ENCODE measurements at places on chromosomes 5 and 9. TPM values are rescaled to one million over a fixed set of nuclear protein-coding genes. Genes with fewer than 3 reads are reported as not detected.

SV2C gene
- not detected for total RNA-seq

CLIC3 gene
- total RNA-seq: not detected

CBY3 gene
- 0.71 TPM for total RNA-seq

SMARCA2 gene
- 94.0 TPM for total RNA-seq

GPX3 gene
- total RNA-seq: not detected

KCNV2 gene
- not detected for total RNA-seq

LCN9 gene
- not detected for total RNA-seq

GNG10 gene
- 15.4 TPM for total RNA-seq

DNA sequence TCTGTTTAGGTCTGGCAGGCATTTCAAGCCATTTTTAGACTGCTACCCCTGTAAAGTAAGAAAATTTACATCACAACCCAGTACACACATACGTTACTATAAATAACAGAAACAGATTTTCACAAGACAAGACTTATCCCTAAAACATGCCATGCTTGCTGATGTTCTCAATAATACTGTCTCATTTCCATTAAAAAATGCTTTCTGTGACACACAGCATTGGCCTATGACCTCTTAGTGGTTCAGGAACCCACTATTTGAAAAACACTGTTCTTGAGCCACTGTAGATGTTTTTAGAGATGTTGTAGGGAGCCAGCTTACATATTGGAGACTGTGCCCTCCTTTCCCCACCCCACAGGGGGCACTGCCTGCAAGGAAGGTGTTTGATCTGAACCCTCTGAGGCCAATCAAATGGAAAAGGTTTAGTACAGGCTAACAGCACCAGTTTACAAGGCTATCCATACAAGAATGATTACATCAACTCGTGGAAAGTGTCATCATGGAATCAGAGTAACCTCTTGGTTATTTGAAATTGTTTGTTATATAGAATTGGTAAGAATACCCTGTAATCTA is 30.8 kb downstream of the ZSWIM6 start:
- peak; percentile 19 for DNase-seq

DNA sequence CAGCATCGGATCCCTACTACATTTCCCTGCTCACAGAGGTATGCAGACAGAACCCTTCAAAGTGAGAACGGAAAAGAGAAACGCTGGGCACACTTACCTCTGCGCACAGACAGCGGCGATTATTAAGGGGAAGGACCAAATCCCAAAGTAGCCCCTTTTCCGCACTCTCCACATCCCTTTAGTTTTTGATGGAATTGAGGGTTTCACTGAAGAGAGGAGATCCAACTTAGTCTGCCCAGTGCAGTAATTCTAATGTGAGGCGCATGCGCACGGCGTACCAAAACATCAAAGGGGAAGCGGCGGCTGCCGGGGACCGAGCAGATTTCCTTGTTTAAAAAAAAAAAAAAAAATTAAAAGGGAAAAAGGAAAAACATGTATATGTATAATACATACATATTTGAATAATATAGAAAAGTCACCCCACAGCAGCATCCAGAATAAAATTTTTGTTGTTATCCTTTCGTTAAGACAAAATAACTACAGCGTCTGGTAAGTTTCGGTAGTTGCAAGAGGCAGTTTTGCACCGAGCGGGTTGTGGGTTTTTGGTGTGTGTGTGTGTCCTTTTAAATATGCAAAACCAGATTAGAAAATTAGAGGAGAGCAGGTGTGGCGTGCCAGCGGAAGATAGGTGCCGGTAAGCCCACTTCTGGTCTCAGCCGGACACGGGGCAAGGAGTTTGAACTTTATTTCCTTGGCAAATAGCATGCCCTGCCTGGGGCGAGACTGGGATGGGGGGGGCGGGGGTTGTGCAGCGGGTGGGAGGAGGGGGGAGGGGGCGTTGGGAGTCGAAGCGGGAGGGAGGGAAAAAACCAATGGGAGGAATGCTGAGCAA is at the start of gene GABRB2:
TSS of gene GABRB2 (minus strand) at position 256 of the 832 bp plus-strand sequence. CDS start at position 174, 82 bp downstream.
- peak; percentile 63 for DNase-seq

- DNase-seq: no peak
Observed at GRCh38 chr5:31218978-31219377, 25.5 kb downstream of the CDH6 start.

DNA sequence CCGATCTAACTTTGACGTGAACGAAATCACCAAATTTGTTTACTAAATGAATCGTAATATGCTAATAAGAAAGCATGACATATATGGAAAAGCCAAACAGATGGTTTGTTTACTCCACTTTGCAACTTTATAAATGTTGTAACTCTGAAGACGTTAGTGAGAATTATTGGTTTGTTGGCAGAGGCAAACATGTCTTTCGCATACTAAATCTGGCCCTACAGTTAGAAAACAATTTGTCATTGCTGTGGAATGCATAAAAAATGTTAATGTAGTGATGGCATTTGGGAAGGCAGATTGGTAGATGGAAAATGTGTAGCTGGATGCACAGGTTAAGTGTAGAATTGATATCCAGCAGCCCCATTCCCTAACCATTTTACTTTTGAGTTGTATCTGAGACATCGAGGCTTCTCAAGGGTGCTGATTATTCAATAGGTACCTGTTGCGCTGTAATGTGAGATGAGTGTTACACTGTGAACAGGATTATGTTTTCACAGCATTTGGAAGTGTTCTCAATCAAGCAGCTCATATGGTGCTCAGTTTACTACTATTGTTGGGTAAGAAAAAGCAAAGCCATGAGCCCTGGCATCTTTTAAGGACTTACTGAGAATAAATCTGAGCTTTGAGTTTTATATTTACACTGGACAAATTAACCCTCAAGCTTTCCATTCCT is 444.8 kb downstream of the BNC2 start:
- no peak for DNase-seq

GRCh38 chr9:92954049-92954861 is 6.9 kb downstream of the FGD3 start:
- DNase-seq: peak; percentile 89

GRCh38 chr5:106907979-106908378 is 762.8 kb downstream of the EFNA5 start:
- no peak for DNase-seq

GRCh38 chr9:112615584-112616266 is 102.2 kb downstream of the INIP start:
- no peak for DNase-seq

GRCh38 chr9:98970532-98971041 is 26.9 kb downstream of the COL15A1 start:
- DNase-seq: no peak

GRCh38 chr9:15543047-15543813 is 9.6 kb upstream of the CCDC171 start:
- DNase-seq: no peak

DNA sequence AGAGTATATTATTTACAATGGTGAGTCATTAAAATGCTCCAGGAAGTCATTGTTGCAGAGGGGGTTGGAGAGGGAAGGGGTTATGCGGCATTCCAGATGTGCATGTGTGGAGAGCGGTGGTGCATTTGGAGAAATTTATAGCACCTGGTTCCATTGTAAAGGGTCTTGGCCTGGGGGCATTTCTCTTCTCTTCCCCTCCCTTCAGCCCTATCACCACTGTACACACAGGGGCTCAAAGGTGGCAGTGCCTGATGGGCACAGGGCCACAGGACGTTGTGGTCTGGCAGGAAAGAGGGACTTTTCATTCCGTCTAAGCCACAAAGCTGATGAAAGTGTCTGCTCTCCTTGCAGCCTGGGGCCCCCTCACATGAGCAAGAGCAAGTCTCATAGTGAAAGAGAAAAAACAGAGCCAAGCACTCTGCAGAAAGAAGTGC is 442.4 kb upstream of the ZNF462 start:
- peak; percentile 39 for DNase-seq

GRCh38 chr5:170495825-170496661 is 7.8 kb upstream of the KCNIP1 start:
- no peak for DNase-seq

- DNase-seq: peak; percentile 88
Observed at GRCh38 chr9:133238851-133239532, 29.9 kb upstream of the OBP2B start.

DNA sequence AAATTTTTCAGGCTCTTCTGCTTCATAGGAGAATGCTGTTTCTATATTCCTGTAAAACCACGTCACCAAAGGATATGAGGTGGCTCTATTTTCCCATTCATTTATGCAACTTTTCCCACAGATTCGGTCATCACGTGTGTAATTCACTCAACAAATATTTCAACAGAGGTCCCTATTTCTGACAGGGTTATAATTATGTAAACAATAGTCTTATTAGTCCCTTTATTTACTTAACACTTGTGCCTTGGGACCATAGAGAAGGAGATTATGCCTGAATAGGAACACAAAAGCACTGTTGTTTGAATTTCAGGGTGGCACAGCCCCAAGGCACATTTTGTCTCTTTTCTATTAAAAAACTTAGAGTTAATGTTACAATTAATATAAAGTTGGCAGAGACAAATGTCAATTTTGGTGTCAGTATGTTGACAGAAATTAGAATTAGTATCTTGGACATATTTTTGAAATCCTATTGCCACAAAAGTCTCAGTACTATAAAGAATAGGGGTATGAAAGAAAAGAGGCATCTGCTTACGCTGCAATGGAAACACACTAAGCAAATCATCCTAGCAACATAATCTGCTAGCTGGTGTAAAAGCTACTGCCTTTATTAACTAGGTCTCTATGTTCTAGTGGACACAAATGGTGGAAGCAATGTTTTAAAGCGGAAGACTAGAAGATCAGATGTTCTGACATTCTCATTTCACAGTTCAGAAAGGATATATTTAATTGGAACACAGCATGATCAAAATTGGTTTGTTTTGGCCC is 229.1 kb upstream of the TBCA start:
- no peak for DNase-seq

- no peak for DNase-seq
Observed at GRCh38 chr9:95770653-95771131, 104.8 kb upstream of the ERCC6L2 start.

DNA sequence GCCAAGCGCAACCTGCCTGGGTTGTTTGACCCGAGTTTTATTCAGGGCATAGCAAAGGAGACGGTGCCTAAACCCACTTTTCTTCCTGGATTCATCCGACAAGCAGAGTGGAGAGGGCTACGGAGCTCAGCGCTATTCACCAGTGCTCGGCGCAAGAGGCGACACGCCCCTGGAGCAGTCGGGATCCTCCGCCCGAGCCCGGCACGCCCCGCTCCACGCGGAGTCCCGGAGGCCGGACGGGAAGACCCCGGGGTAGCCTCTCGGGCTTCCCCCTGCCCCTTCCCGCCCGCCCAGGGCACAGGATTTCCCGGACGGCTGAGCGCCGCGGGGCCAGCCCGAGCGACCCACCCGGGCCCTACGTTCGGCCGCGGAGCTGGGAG is 427 bp downstream of the SERINC5 start:
- DNase-seq: peak; percentile 77

GRCh38 chr9:23638837-23639426 is 187.1 kb downstream of the ELAVL2 start:
- no peak for DNase-seq

GRCh38 chr5:72884892-72885291 is 68.4 kb downstream of the TNPO1 start:
- no peak for DNase-seq

- DNase-seq: no peak
Observed at GRCh38 chr5:96763026-96763425, 44.7 kb downstream of the ERAP1 start.

DNA sequence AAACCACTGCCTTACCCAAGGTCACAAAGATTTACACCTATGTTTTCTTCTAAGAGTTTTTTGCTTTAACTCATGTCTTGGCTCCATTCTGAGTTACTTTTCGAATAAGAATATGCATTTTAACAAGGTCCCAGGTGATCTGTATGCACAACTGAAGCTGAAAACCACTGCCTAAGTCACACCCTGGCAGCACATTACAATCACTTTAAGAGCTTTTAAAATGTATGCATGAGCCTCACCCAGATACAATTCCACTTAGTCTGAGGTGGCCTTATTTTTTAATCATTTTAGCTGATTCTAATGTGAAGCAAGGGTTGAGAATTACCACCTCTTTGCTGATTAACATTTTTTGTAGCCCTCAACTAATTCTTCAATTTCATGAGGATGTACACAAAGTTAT is 29.5 kb downstream of the IDNK start:
- no peak for DNase-seq

DNA sequence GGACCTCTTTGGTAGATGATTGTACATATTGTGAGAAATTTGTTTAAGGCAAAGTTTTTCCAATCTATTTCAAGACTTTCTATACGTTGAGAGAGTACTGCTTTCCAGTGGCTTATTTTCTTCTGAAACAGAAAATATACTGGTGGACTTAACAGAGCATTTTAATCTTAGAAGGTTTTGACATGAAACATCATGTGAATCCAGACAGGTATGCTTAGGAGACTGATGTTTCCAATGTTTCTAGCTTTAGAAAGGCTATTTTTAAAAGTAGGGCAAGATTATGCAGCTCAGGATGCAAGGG is 71.0 kb downstream of the PIK3R1 start:
- DNase-seq: no peak

DNA sequence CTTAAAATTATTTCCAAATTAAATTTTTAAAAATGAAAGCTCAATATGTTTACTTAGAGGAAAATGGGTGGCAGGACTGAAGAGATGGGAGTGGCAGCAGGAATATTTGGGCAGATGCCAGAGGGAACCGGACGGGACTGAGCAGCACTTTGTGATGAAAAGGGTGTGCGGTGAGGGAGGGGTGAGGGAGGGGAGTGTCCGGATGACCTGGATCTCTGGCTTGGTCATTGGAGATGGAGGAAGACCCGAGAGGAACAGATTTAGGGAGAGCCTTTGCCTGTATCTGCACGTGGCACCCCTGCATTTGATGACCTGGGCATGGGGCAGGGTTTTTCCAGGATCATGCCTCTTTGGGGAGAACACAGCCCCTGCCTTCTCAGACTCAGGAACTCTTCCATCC is 201.1 kb upstream of the MVB12B start:
- no peak for DNase-seq

DNA sequence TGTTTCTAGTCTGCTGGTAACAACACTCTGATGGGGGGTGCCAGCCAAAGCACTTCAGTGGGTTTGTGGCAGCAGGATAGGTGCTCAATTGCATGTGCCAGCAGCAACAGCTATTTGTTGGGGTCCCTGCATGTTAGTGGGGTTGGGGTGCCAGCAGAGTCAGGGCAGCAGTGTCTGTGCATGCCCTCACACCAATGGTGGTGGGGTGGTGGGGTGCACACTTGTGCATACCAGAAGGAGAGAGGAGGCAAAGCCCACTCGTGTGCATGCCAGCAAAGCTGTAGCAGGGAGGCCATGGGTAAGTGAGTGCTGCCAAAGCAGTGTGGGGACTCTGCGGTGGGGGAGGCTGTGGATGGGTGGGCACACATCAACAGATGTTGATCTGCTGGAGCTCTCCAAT is 232.2 kb downstream of the GABRG2 start:
- DNase-seq: no peak

GRCh38 chr5:96783326-96783725 is 24.4 kb downstream of the ERAP1 start:
- no peak for DNase-seq

DNA sequence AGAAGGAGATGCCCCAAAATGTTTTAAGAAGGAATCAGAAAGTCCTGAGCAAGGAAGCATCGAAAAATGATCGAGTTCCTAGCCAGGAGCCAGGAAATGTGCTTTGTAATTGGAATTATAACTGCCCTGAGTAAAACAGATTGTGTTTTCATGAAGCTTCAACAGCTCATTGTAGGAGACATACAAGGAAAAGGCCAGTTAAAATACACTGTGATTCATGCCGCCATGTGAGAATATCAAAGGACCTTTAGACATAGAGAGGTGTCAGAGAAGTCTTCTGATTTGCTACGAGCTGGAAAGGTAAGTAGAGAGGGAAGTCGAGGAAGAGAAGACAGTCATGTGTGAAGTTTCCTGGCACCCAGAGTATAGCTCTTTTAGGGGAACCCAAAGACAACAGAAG is 60.9 kb downstream of the NR3C1 start:
- no peak for DNase-seq

GRCh38 chr5:152337484-152337883 is 67.6 kb downstream of the NMUR2 start:
- no peak for DNase-seq

- DNase-seq: no peak
Observed at GRCh38 chr9:136697146-136697820, 10.0 kb upstream of the AGPAT2 start.
